Aorta (tissue), 5 donors: ENCODE measurements at places on chromosomes 6 and 20. TPM values are rescaled to one million over a fixed set of nuclear protein-coding genes. Genes with fewer than 3 reads are reported as not detected.

GRCh38 chr6:100427452-100427851 is 37.3 kb downstream of the SIM1 start:
- DNase-seq = no peak

- DNase-seq = no peak
These were observed 46.1 kb downstream of the HLA-F start for GRCh38 chr6:29769336-29769735.

GRCh38 chr6:157714153-157714490 is 108.9 kb upstream of the SNX9 start:
- DNase-seq = no peak

- no peak for DNase-seq
These were observed 52.4 kb downstream of the ELOVL4 start for GRCh38 chr6:79894939-79895338.

DNA sequence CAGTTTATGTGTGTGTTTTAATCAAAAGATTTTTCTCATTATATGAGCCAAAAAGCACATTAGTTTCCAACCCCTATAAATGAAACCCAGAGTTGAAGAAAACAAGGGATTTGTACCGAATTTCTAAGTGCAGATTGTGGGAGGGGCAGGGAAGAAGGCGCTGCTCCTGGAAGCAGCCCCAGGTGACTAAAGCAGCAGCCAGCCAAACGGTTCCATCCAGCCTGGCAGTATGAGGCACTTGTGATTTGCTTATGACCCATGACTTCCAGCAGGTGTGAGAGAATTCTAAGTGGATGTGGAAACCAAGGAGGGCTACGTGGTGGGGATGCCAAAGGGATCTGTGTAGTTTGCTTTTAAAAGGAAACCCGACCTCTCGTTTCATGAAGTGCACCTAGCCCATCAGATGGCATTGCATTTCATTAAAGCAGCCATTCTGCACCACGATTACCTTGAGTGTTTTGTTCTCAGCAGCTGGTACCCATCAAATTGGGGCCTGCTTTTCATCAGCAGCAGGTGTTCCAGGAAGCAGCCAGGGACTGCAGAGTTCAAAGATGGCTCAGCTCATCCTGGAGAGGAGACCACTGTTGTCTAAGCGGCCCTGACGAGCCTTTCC is 79.1 kb downstream of the DTD1 start:
- DNase-seq = no peak

- no peak for DNase-seq
These were observed 31.0 kb upstream of the TGM2 start for GRCh38 chr20:38196076-38196475.

DNA sequence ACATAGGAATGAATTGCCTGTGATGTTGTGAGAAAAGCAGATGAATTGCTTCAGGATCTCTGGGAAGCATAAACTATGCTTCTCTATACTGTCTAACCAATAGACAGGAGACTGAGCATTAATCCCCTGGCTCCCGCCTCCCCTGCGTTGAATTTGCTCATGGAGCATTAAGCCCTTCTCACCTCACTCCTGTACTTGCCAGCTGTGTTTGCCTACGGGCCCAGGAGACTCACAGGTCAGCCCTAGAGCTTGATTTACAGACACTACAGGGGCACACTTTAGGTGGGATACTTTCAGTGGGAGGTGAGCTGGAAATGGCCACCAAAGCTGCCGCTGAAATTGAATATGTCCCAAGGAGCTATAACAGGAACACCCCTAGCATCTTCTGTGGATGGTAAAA is 418.7 kb downstream of the CBLN4 start:
- no peak for DNase-seq

DNA sequence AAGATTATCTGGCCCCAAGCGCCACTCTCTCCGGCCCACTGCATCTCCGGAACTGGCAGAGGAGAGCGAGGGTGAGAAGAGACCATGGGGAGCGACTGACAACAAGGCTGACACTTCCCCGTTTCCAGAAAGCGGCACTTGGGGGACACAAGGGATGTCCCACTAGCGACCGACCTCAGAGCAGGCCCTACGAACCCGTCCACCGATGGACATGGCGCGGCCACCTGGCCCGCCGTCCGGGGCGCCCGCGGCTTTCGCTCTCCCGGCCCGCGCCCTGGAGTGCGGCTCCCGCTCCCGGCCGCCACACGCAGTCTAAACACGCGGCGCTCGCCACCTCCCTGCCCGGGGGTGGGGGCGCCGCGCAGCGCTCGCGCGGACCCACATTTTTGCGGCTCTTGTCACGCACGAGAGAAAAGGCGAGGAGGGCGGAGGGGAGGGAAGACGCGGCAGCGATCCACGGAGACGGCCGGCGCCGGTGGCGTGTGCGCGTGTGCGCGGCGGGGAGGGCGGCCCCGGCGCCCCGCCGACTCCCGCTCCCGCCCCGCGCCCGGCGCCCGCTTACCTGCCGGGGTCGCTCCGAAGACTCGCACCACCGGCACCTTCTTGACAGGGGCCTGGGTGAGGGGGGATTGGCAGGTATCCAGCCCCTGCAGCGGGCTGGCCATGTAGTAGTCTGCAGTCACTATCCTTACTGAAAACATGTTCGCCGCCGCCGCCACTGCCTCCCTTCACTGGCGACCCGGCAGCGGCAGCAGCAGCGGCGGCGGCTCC is 645 bp downstream of the REV3L start:
- peak; percentile 85 for DNase-seq

DNA sequence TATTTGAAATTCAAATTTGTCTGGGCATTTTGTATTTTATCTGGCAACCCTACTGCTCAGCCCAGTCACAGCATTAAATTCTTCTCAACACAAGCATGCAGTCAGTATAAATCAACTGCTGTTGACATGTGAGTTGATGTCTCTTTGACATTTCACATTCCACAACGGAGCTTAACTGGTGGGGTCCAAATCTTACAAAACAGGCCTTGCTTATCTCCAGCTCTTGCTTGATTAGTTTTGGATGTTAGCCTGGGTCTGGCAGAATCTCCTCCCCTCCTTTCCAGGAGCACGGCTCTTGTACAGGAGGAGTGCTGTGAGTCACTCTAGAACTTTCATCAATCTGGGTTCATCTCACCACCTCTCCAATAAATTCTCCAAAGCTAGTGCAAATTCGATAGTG is 80.8 kb upstream of the PHACTR1 start:
- no peak for DNase-seq

GRCh38 chr20:60934724-60935123 is 317.3 kb upstream of the CDH4 start:
- no peak for DNase-seq

DNA sequence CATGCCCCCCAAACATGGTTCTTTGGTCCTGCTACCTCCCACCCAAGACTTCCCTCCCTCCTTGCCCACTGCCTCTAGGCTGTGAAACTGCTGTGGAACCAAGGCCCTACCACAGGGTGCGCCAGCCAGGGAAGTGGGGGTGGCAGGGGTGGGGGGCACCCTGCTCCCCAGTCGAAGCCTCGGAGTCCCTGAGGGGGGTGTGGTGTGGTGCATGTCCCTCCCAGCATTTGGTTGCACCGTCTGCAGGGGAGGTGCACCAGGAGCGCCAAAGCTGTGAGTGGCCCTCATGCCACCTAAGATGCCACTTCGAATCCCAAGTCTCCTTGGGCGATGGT is 1.8 kb downstream of the RGS19 start:
- no peak for DNase-seq

DNA sequence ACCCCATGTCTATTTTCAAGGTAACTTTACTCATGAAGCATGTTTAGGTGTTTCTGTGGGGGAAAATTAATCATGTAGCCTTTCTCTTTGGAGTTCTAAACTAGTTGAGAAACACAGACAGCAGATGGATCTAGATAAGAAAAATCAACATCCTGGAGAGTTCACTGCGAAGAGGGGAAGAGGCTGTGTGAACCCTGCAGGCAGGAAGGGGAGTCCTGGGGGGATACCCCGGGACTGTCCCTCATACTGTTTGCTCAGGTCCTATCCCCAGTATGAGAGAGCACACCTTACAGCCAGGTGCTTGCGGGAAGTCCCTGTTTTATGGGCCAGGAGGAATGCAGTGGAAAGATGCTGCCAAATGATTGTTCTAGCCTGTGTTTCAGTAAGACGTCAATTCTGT is 32.7 kb downstream of the CHMP4B start:
- no peak for DNase-seq

GRCh38 chr6:12058172-12058961 is 46.3 kb downstream of the HIVEP1 start:
- DNase-seq = no peak

DNA sequence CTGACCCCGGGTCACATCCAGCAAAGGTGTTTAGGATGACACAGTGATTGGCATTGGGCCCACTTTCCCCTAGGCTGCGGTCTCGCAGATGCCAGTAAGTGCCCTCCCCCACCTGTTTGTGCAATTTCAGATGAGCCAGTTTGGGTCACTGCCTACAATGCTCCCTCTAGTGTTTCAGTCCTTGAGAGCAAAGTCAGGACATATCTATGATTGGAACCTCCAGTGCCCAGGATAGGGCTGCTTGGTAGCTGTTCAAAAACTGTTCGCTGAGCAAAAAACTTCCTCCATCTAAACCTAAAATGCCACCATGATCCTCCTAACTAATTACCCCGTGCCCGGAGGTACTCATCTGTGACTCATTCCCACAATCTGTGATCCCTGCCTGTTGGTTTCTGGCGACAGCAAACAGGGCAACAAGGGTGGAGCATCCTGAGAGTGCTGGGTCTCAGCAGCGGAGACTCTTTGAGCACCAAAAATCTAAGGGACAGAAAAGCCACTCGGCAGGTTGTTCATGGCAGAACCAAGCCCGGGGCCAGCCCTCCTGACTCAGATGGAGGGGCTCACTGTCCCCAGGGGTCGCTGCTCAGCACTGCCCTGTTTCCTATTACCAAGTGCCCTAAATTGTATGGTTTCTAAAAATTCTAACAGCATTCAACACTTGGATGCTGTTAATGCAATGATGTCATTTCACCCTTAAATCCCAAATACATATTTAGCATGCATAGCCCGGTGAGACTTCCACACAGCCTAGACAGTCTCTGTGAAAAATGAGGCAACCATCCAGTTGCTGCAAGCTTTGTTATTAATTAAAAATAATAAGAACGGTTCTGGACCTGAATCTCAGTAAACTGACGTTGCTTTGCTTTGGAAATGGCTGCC is 5.0 kb downstream of the VSX1 start:
- no peak for DNase-seq

- no peak for DNase-seq
These were observed 11.2 kb downstream of the ZBTB2 start for GRCh38 chr6:151379933-151380847.

GRCh38 chr20:58577871-58578598 is 62.8 kb upstream of the APCDD1L start:
- DNase-seq = peak; percentile 31

- no peak for DNase-seq
These were observed 71.3 kb downstream of the OTOR start for GRCh38 chr20:16819483-16819882.

DNA sequence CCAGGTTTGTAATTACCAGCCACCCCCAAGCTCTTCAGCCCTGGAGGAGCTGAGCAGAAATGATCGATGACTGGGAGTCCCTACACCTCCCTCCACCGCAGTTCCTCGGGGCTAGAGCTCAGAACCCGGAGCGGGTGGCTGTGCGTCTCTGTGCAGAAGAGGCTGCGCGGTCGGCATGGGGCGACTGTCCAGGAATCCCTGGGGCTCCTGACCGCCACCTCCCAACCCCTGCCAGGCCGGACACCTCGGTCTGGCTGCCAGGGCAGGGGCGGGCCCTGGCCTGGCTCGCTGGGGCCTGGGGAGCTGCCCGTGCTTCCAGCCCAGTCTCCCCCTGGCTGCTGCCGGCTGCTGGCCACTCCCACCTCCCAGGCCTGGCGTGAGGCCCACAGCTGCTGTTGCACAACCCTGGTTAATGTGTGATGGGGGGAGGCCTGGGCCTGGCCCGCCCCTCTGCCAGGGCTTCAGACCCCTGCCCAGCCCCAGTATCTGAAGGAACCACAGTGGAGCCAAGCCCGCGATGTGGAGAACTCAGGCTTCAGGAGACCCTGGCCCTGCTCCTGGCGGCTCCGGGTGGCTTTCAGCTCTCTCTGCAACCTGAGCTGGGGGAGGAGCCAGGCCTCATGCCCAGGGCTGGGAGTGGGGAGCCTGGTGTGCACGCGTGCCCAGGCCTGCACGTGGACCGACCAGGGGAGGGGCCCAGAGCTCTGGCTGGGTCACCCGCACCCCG is 1.2 kb downstream of the SLC2A4RG start:
- DNase-seq = peak; percentile 98

DNA sequence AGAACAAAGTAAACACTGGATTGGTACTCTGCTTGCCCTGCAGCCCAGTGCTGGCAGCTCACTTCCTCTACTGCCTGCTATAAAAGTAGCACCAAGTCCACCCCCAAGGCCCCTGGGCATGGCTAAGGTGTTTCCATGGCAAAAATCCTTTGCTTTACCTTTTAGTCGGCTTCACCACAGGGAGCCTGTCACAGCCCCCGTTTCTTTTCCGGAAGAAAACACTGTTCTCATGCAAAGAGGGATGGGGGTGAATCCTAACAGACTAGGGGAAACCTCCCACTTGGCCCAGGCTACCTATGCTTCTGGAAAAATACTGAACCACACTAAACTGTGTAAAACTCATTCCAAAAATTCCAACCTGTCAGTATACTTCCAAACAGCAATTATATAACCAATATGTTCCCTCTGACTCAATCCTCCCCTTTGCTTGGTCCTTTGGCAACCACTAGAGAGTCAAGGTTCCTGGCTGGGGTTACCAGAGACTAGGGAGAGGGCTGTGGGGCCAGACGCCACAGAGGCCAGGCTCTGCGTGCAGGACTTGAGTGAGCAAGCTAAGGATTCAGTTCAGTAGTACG is 16.1 kb downstream of the PPIL1 start:
- DNase-seq = no peak

DNA sequence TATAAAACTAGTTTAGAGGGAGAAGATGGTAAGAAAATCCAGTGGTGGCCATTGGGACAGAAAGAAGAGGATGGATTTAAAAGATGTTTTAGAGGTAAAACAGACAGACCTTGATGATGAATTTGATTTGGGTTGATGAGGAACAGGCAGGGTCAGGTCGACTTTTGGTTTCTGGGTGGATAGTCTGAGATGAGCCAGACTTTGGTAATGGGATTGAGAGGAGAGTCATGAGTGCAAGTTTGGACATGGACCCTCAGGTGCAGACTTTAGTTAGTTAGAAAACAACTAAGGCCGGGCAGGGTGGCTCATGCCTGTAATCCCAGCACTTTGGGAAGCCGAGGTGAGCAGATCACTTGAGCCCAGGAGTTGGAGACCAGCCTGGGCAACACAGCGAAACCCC is 257.9 kb downstream of the MAFB start:
- DNase-seq = no peak

- DNase-seq = no peak
These were observed 25.3 kb downstream of the CTCFL start for GRCh38 chr20:57499676-57500075.

DNPH1 gene
- total RNA-seq = 18.1 TPM

LINC00237 gene
- total RNA-seq = not detected

SUPT3H gene
- total RNA-seq = 6.8 TPM

FOXA2 gene
- total RNA-seq = not detected

NINL gene
- total RNA-seq = 9.1 TPM

CD109 gene
- 26.1 TPM for total RNA-seq

TMC2 gene
- 0.15 TPM for total RNA-seq

NOX3 gene
- total RNA-seq = not detected

PKIB gene
- total RNA-seq = 2.5 TPM

DLL1 gene
- 30.5 TPM for total RNA-seq
